ENCODE measurements at places on chromosomes 5 and 9.

- no peak for DNase-seq
Measured at GRCh38 chr9:121736934-121737462, 85.6 kb downstream of the DAB2IP start.

- peak; percentile 14 for DNase-seq
Measured at GRCh38 chr5:63655043-63655442, 307.2 kb downstream of the HTR1A start.

- DNase-seq, result peak; percentile 80
Measured at GRCh38 chr5:180328296-180329137, 24.6 kb downstream of the GFPT2 start.

GRCh38 chr9:18706648-18707047 lies 232.7 kb downstream of the ADAMTSL1 start:
- no peak for DNase-seq

DNA sequence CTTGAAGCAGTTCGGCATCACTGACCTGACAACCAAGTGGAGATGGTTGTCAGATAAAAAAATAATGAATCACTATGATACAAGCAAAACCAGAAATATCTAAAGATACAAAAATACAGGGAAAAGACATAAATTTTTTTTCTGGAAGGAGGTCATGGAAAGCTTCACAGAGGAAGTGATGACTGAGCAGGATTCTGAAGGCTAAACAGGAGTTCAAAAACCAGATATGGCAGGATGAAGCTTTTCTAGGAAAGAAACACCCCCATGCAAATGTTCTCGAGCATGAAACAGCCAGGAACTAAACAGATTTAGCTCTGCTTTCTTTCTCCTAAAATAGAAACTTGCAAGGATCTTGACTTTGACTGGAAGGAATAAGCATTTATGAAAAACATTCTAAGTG lies 60.7 kb upstream of the IFNE start:
- DNase-seq, result no peak

- DNase-seq, result no peak
Measured at GRCh38 chr5:113047733-113048652, 71.4 kb downstream of the DCP2 start.

DNA sequence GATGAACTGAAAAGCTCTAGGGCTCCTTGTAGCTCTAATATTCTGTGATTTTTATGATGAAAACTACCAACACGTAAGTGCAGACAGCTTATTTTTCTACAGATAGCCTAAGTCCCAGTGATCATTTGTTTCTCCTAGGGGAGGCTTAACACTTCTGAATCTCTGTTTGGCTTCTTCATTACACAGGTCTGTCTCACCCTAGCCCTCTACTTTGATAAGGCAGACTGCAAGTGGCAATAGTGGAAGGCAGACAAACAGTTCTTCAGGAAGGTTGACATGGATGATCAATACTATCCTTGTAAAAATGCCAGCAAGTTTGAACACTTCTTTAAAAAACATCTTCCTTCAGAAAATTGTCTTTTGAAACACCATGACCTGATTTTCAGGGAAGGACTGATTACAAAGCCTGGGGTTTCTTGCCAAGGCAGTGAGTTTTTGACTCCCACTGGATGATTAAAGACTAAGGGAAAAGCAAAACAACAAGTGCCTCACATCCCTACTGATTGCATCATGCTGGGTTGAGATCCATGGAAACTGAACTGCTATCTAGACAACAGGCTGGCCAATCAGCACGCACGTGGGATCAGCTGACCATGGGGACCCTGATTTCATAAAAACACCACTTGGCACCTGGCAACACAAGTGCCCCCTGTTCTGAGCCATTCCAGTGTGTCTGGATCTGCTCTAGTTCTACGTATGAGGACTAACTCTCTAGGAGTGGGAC lies 212.2 kb downstream of the SMARCA2 start:
- DNase-seq, result no peak

DNA sequence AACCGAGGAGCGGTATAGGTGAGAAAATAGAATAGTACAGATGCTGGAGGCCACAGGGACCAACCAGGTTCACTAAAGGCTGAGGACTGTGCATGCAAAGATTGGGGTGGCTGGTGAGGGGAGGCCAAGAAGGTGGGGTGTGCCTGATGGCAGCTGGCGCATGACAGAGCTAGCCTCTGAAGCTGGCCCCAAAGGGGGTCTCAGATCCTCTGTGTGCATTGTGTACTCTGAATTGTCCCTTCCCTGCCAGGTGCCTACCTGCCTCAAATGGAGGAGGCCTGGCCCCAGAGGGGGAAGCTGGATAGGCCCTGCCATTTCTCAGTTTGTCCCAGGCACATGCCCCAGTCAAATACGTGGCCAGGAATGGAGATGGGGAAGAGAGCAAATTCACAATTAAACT lies 63.1 kb downstream of the CRB2 start:
- no peak for DNase-seq

GRCh38 chr5:106648401-106648800 lies 1022.3 kb downstream of the EFNA5 start:
- no peak for DNase-seq

DNA sequence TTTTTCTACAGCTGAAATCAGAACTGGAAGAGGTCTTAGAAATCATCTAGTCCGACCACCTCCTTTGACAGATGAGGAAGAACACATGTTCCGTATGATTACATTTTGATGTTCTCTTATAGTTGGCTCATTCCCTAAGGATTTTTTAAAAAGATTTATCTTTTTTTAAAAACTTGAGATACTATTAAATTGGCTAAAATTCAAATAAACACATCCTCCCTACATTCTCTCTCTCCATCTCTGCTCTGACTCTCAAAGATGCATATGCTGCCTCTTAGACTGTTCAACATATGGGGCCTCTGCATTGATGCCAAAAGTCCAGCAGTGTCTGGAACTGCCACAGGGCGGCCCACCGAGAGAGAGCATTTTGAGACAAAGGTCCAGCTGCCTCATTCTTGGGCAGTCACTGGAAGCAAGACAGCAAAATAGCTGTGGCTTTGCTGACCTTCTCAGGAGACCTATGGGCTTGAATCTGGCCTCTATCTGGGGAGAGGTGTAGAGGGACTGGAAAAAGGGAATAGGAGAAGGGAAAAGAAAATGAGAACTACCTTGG lies 12.8 kb upstream of the TSSK1B start:
- DNase-seq, result no peak

DNA sequence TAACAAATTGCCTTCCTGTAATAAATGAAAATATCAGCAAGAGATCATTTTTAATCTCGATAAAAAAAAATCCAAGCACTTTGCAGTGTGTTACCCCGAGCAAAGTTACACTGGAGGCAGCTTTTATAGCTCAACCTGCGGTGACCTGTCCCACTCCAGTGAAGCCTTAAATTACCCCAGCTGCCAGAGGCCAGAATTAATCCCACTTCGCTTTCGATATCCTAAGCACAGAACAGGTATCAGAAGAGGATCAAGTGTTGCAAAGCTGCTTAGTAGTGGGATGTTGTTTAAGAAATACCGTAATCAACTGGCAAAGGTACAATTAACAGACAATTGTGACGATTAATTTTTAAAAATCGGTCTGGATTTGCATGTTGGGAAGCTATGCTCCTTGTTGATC lies 314.0 kb downstream of the AGTPBP1 start:
- no peak for DNase-seq

GRCh38 chr9:135515083-135515951 lies 5.9 kb upstream of the LCN1 start:
- no peak for DNase-seq

- no peak for DNase-seq
Measured at GRCh38 chr5:118723021-118723338, 265.4 kb downstream of the DTWD2 start.

- peak; percentile 86 for DNase-seq
Measured at GRCh38 chr5:161058781-161059180, 206.8 kb upstream of the ATP10B start.

DNA sequence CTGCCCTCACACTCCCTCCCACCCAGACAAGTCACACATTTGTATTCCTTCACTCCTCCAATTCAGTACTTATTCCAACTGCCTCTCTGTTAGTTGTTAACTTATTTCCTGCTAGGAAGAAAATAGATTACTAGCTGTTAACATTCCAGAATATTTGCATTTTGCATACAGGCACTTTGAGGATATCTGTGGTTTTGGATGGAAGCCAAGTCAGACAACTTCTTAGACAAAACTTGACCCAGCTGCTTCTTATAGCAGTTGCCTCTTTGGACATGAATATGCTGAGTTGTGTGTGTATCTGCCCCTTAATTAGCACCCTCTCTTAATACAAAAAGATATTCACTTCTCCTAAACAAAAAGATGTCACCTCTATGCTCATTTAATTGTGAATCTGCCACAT lies 1280.6 kb upstream of the ACO1 start:
- DNase-seq, result no peak

DNA sequence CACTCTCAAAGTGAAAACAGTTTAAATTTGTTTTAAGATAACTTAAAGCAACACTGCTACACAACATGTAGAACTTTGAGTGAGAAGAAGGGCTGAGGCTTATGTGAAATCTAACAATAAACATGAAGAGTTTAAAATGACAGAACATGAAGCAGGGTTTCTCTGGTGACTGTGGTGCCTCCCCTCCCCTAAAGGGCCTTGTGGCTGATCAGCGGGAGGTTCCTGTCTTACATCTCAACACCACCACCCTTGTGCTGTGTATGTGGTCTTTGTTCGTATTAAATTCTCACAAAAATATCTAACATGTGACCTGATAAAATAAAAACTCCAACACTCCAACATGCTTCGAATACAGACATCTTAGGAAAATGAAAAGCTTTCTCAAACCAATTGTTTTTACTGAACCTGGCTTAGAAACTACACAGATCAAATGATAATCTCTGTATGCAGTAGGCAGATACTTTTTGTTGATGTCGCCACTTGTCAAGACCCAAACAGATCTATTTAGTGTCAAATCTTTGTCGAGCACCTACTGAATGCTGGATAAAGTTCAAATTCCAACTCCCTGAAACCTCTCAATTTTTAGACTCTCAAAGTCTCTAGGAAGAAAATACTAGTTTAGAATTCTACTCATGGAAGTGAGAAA lies 9.9 kb upstream of the IQGAP2 start:
- DNase-seq, result no peak

DNA sequence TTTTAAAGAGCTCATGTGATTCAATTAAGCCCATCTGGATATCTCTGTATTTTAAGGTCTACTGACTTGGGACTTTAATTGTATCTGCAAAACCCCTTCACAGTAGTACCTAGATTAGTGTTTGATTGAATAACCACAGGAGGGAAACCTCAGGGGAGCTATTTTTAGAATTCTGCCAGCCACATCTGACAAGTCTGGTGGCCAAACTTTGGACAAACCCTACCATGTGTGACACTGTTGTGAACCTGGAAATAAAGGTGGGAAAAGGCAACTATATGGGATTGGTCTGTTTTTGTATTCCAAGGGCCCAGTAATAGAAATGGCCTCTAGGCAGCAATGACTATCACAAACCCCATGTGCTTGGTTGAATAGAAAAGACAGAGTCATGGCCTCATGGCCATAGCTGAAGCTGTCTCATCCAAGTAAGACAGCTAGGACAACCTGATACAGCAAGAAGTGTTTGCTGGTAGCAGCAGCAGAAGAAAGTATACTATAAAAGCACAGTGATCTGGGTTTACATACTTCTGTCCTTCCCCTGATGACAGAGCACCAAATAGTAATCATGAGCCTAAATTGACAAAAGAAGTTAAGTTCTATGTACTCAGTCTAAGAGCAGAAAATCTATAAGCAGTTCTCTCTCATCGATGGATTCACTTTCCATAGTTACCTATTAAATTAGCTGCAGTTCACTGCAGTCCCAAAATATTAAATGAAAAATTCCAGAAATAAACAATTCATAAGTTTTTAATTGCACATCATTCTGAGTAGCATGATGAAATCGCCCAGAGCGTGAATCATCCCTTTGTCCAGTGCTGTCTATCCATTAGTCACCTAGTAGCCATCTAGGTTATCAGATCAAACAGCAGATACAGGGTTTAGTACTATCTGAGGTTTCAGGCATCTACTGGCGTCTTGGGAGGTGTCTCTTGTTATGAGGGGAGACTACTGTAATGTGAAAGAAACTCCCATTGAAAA lies 189.8 kb downstream of the ARHGAP26 start:
- DNase-seq, result no peak

DNA sequence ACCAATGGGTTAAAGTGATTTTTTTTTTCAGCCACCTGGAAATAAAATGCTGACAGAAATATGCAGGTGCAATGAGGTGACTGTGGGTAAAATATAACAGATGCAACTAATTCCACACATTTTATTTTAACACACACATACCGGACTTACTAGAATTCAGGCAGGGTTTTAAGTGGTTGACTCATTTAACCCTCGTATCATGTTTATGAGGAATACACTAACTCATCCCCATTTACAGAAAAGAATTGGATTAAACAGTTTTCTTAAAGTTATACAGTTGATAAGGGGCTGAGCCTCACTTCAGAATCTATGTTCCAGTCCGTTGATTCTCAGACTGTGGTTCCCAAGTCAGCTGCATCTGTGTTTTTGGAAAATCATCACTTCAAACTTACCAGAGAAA lies 207.5 kb downstream of the CHSY3 start:
- no peak for DNase-seq

Measured in NCI-H1694 treated with DMSO at 0.1 percent for 48 hours (cell line).